Mesenteric fat pad (tissue), 1 donor: ENCODE measurements at places on chromosomes 6 and 20. TPM values are rescaled to one million over a fixed set of nuclear protein-coding genes. Genes with fewer than 3 reads are reported as not detected.

Gene KPNA5
- 13.5 TPM for total RNA-seq

Gene BPI
- not detected for total RNA-seq

Gene RHAG
- total RNA-seq, result not detected

DNA sequence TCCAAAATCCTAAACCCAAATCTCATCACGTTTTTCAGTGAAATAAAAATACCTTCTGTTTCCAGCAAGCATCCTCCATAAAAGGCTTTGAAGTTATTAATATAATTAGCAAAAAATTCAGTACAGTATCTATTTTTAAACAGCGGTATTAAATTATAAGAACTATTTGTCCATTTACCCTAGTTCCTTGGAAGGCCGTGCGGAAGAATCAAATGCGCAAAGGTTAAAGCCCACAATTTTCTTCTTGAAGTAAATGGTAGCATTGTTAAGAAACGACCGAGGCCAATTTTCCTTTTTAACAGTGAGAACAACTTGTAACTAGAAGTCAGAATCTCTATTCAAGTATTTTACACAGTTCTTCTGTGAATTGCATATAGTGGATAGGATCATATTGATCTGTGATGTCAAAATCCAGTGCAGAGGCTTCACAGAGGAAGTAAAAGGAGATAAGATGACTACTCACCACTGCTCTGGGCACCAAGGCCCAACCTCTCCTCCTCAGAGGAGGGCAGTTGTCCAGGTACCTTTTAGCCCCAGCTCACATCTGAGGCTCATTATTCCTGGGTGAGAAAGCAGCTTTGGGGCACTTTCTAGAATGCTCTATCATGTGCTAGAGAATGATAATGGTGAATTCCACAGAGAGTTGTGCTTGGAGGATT lies 36.3 kb downstream of the TNFAIP3 start:
- no peak for DNase-seq

DNA sequence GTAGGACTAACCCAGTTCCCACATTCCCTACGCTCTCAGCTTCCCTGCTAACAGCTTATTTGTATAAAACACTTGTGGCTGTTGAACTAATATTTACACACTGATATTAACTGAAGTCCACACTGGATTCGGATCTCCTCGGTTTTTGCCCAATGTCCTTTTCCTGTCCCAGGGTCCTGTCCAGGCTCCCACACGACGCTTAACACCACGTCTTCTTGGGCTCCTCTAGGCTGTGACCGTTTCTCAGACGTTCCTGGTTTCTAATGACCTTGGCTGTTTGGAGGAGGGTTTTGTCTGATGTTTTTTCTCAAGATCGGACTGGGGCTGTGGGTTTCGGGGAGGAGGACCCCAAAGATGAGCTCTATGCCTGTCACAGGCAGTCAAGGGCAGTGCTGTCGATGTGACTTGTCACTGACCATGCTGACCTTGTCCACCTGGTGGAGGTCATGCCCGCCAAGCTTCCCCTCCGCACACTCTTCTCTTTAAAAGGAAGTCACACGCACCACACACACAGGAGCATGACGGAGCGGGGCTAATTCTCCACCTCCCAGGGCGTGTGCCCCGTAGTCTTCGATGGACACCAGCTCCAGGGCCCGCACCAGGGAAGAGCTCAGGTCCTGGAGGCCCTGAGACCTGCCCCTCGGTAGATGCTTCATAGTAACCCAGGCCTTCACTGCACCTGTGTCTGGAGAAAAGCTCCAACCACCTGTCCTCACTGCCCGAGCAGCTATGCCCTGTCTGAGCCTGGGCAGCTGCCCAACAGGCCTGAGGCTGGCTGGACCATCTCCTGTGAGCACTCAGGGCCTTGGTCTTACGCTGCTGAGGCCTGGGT lies 72.0 kb downstream of the TTLL2 start:
- DNase-seq, result no peak

DNA sequence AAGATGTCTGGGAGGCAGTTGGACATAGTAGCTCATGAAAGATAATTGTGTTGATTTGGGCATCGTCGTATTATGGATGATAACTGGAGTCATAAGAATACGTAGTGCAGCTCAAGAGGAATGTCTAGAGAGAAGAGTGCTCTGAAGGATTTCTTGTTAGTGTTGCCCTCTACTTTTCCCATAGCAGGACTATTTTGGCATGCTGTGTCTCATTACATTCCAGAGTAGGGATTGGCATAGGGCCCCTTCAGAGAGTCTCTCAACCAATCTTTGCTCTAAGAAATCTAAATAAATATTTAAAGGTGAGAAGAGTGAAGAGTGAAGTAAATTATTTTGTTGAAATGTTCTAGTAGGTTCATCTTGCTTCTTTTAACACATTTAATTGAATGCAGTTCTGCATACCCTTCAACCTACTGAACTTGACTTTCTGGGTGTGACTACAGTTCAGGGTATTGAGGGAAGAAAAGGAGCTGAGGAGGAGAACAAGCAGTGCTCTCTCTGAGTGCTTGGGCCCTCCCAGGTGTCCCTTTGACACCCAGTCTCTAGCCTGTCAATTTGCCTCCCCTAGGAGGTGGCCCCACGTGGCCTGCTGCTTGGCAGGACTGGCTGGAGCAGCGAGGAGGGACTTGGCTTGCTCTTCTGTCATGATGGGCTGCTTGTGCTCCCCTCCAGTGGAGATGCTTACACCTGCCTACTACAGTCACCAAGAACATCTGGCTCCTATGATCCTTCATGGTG lies 33.3 kb downstream of the SOBP start:
- DNase-seq, result no peak

DNA sequence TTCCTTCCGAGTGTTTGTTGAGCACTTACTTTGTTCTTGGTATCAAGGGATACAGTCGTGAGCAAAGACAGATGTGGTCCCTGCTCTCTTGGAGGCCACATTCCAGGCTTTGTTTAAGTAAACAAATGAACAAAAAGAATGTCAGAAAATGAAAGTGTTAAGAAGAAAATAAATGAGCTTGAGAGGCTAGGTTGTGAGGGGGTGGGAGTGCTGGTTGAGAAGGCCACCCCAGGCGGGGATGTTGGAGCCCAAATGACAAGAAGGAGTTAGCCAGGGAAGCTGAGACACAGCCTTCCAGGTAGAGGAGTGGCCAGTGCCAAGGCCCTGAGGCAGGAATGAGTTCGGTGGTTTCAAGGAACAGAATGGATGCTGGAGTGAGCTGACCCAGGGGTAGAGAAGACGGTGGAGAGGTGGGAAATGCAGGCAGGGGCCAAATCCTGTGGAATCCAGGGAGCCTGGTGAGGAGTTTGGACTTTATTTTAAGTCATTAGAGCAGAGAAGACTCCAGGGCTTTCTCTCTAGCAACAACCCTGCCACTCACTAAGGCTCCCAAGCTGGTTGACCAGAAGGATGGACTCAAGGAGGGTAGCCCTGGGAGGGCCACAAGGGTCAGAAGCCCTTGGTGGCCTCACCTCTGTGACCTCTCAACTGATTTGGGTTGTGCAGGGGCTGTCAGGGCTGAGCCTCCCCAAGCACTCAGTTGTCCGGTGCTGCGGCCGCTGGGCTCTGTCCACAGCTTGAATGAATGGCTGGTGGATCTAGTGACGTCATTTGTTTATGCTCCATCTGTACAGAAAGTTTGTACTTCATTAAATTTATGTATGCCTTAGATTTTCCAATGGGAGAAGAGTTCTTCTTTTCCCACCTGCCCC lies 66.0 kb upstream of the STX16 start:
- peak; percentile 67 for DNase-seq

DNA sequence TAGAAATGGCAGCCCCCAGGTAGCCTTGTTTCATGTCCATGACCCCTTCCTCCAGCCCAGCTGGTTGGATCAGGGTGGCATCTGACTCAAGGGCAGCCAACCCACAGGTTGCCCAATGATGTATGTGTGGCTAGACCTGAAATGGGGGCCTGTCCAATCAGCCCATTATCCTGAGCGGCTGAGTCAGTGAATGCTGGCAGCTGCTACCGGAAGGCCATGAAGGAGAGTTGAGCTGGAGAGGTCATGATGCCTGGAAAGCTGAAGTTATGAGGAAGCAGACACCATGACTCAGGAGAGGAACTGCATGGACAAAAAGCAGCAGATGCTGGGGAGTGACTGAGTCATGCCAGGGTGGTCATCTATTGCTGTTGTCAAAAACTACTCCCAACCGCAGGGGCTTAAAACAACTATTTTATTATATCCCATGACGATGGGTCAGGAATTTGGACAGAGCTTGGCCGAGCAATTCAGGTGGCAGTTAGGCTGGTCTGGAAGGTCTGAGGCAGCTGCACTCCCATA lies 67.3 kb downstream of the MDGA1 start:
- DNase-seq, result no peak

GRCh38 chr20:51610111-51610510 lies 67.6 kb upstream of the NFATC2 start:
- DNase-seq, result no peak

- no peak for DNase-seq
These were observed 115.2 kb downstream of the CEBPB start for GRCh38 chr20:50305636-50306477.

DNA sequence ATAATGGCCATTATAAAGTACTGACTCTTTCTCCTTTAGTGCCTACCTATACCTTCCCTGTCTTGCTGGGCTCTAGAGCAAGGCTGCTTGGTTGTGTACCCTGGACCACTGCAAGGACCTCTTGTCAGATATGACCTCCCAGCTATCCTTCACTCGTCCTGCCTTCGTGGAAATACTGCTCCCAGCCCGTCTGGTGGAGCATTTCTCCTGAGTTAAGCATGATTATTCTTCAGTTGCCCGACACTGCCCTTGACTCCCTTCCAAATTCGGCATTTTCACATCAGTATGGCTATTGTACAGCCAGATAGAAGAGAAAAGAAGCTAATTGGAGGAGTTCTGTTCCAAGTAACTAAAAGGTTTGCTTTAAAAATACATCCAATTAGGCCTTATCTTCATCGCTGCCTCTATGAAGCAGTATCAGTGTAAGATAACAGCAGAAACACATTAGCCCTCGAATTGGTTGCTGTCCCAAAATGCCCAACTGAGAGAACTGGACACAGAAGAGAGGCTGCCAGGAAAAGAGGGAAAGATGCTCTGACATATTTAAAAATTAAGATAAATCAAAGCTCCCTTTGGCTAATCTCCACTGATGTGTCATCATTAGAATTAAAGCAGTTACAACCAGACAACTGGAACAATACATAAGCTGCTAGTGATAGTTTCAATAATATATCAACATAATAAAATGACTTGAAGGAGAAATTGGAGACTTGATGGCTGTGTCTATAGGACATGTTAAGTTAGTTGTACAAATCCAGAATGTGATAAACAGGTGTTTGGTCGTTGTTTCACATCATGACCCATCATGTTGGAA lies 54.4 kb downstream of the OPRM1 start:
- DNase-seq, result no peak

GRCh38 chr6:48199499-48199898 lies 88.5 kb upstream of the PTCHD4 start:
- no peak for DNase-seq
